ENCODE measurements at places on chromosomes 6 and 20.

DNA sequence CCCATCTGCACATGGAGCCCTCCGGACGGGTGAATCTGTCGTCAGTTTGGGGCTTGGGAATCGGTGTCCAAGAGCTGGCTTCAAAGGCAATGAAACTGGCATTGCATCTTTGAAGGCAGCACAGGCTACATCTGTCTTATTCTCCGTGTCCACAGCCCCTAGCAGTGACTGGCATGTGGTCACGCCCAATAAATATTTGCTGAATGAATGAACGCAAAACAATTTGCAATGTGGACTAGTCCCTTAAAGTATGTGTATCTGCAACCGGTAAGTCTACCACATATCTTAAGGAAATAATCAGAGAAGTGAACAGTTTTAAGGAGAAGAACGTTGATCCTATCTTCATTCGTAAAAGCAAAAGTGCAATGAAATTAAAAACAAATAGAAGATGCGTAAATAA lies 8.0 kb upstream of the PMEPA1 start:
- DNase-seq: no peak

GRCh38 chr20:60063048-60063451 lies 104.8 kb downstream of the CDH26 start:
- no peak for DNase-seq

- DNase-seq: no peak
These were observed 121.8 kb upstream of the SLC35B3 start for GRCh38 chr6:8557014-8557748.

GRCh38 chr6:53664623-53665022 lies 933 bp downstream of the KLHL31 start:
- DNase-seq: no peak

- DNase-seq: no peak
These were observed 169.5 kb downstream of the FRK start for GRCh38 chr6:115891111-115891669.

GRCh38 chr20:46811224-46812084 lies 83.2 kb upstream of the EYA2 start:
- peak; percentile 65 for DNase-seq

DNA sequence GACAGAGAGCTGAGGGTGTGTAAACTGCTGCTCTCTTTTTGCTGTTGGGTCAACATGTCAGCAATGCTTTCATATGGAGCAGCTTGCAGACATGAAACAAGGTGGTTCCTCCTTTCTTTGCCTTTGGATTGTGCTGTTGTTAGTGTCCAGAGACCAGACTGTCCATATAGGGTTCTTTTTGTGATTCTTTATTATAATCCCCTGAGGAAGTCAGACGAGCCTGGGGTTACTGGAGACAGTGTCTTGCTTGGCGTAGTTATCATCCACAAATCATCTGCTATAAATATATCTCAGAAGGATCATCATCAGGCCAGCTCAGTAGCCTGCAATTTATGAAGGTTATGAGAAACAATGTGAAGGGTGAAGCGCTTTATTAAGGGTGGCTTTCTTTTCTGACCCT lies 2.3 kb upstream of the ADGRB3 start:
- no peak for DNase-seq

DNA sequence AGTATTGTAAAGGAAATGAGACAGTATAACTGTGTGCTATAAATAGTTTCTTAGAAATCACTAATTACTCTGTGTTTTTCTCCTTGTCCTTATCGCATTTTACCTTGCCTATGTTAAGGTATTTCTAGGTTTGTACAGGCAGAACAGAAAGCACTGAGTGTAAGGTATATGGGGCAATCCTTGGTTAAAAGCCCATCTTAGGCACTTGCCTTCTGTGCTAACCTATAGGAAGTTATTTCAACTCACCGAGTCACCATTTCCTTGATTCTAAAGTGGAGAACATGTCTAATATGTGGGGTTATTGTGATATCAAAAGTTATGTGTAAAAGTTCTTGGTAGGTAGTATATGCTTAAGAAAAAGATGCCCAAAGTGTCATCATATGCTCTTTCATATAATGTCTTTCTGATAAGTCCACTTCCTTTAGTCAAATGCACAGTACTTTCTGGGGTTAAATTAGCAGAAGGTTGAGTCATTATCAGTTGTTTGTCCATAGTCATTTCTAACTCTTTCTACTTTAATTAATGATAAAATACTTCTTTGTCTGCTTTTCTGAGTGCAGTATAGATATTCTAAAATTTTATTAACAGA lies 276.4 kb downstream of the UTRN start:
- DNase-seq: no peak

- no peak for DNase-seq
These were observed 12.8 kb upstream of the DSTN start for GRCh38 chr20:17556837-17557674.

DNA sequence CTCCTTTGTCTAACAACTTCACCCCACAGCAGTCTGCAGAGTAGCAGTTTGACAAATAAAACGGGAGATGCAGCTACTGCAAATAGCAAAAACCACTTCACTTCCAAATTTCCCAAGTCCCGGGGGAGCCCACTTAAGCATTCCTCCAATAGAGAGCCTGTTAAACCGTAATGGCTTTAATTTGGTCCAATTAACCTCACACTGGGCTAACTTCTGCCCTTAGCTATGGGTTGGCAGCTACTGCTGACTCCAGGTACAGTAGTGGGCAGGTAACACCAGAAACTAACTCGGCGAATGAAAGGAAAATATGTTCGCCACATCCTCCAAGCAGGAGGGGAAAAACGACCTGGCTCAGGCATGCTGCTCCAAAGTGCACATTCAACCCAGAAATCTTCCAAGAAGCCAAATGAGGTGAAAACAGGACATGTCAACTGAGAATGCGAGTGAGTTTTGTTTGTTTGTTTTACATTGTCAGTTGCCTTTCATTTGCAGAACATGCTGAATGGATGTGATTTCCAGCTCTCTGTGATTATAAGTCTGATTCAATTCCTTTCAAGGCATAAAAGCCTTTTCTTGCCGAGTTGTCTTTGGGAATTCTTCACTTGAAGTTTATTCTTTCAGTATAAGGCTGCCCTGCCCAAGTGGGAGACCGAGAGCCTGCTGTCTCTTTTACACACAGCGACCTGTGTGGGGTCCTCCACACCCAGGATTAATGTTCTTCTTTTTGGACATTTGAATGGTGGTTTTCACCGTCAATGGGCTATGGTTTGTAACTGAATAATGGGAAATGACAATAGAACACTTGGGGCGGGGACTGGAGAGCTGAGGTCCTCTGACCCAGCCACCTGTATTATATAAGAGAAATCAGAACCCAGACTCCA lies 117.3 kb upstream of the ARMC2 start:
- no peak for DNase-seq

DNA sequence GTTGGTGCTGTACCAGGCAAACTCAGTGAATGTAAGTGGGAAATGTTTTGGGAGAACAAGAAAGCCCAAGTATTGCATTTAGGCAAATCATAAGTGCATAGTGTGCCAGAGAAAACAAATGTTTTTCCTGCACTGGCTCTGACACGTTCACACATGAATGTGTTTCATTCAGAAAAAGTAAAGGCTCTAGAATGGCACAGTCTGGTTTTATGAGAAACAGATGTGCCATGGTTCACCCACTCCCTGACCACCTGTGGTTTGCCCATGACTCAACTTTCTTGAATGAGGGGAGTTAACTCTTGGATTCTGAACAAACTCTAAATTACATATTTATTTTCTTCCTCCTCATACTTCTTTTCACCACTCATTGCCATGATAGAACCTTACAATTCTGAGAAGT lies 126.9 kb downstream of the KCNQ5 start:
- DNase-seq: no peak

- no peak for DNase-seq
These were observed 528.7 kb upstream of the SOX4 start for GRCh38 chr6:21064756-21065340.

DNA sequence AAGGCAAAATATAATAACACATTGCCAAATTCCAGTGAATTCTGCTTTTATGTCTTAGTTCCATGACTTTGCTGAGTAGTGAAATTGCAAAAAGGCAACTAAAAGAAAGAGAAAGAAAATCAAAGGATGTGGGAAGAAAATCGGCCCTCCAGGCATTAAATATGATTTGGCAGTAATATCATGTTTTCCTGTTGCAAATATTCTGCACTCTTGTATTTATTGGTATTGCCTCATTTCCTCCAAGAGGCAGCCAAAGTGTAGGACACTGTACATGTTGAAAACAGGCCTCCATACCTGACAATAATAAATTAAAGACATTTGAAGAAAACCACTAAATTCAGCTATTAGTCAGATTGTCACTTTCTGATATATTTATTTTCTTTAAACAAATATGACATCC lies 460.0 kb upstream of the NOX3 start:
- DNase-seq: no peak

DNA sequence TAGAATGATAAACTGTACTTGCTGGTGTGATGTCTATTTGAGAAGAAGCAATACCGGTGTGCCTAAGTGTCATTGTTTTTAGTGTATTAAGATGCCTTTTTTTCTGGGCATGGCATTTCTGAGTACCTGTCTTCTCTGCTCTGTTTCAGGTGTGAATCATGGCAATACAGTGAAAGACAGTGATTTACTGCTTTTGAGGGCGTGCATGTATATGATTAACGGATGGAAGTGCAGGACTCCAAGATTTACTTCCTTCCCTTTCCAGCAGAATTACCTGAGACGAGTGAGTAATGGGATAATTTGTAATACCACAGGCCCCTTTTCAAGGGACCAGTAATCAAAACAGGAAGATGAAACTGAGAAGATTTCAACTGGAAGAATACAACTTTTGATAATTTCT lies 315.8 kb downstream of the SOX4 start:
- DNase-seq: no peak

GRCh38 chr6:76697585-76697984 lies 625.1 kb upstream of the IMPG1 start:
- no peak for DNase-seq

- no peak for DNase-seq
These were observed 76.7 kb upstream of the SYNJ2 start for GRCh38 chr6:157904999-157905398.

GRCh38 chr6:132830334-132830751 lies 16.0 kb downstream of the RPS12 start:
- DNase-seq: peak; percentile 65

DNA sequence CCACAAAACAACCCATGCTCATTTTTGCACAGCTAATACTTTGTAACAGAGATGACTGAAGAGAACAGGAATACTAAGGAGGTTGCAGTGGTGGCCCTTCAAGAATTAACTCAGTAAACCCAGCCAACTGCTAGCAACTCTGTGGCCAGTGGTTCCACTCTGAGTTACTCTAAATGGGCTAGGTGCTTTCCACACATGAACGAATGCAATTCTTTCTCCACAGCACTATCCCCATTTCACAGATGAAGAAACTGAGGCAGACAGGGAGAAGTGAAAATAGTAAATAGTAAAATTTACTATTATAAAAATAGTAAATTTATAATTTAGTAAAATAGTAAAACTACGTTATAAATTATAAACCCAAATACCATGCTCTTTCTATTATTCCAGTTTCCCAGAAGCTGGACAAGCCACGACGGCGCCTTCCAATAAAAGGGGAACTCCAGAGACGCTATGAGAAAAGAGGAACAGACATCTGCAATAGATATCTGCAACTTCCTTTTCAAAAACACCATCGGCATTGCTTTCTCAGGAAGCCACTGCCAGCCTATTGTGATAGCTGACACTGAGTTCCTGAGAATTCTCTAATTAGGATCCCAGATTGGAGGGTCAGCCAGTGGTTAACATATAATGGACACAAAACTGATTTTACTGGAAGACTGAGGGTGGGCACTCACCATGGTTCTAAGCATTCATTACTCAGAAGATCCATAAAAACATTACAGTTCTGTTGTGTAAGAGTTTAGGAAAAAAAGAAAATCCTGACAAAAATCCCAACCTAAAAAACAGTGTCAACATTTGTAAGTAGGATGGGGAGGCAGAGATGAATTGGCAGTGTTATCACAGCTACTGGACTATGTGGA lies 16.2 kb downstream of the FKBP1A start:
- DNase-seq: no peak

GRCh38 chr6:25058941-25059340 lies 123.2 kb upstream of the RIPOR2 start:
- DNase-seq: no peak

GRCh38 chr6:99119109-99120031 lies 171.6 kb upstream of the FBXL4 start:
- DNase-seq: peak; percentile 76

Measured in NCI-H526 treated with DMSO at 0.1 percent for 48 hours (cell line).